Naive B cell (primary cell): ENCODE measurements at places on chromosomes 2 and 18. TPM values are rescaled to one million over a fixed set of nuclear protein-coding genes. Genes with fewer than 3 reads are reported as not detected.

DYSF gene
- 0.09 TPM for polyA plus RNA-seq

CRYGC gene
- polyA plus RNA-seq = not detected

AQP12B gene
- polyA plus RNA-seq = not detected

CMPK2 gene
- 1.9 TPM for polyA plus RNA-seq

ECEL1 gene
- not detected for polyA plus RNA-seq

CFAP221 gene
- polyA plus RNA-seq = not detected

CYRIA gene
- polyA plus RNA-seq = 18.5 TPM

GALNT5 gene
- polyA plus RNA-seq = not detected

DNA sequence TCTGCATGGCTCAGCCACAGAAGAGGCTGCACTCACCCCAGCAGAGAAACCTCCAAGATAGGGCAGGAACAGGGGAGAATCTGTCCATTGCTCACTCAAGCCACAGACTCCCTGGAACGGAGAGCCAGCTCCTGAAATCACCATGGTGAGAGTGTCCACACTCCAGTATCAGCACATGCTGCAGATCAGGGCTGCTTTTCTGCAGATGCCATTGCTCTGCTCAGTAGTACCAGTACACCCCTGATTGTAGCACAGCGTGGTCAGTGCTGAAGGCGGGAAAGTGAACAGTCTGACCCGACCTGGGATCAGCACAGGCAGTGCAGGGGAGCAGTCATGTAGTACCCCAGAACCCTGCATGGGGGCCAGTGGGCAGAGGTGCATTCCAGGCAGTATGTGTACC lies 73.9 kb downstream of the GYPC start:
- no peak overlapping the region for H3K4me3 ChIP-seq
- H3K27me3 ChIP-seq = no peaks in the 10 kb centered on the region
- H3K36me3 ChIP-seq = peaks cover 6% of the 10 kb centered on the region
- DNase-seq = no peak
- H3K27ac ChIP-seq = no peak overlapping the region

GRCh38 chr18:54880395-54881105 lies 52.3 kb downstream of the RAB27B start:
- H3K4me1 ChIP-seq = no peaks in the 10 kb centered on the region
- H3K27ac ChIP-seq = no peak overlapping the region
- DNase-seq = no peak
- no peaks in the 10 kb centered on the region for H3K36me3 ChIP-seq

DNA sequence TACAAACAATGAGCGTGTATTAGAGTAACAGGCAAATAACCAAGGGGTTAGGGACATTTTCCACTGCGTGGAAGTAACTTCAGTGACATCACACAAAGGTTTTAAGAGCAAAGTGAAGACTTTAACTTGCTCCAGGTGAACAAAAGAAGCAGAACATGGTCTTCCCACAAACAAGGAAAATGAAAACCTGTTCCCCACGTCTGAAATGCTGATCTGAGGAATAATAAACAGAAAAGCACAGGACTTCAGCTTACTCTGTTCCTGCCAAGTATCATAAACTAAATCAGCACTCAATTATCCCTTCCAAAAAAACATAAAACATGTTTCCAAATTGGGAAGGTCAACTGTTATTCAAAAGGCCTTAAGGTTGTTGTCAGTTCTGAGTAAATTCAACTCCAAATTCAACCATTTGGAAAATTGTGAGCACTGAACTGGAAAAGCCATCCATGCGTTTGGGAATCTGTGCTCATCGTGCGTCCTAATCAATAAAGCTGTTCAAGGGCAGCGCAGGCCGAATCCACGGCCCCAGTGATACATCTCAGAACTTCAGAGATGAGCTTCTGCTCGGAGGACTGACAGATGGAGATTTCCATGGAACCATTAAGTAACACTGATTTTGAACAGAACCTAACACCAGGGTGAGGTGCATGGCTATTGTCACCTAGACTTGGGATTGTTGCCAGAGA lies 7.7 kb upstream of the SNTG2 start:
- H3K4me3 ChIP-seq = no peak overlapping the region
- H3K36me3 ChIP-seq = peaks cover 6% of the 10 kb centered on the region
- H3K27me3 ChIP-seq = peaks cover 9% of the 10 kb centered on the region
- no peak for DNase-seq
- H3K4me1 ChIP-seq = peaks cover 10% of the 10 kb centered on the region

DNA sequence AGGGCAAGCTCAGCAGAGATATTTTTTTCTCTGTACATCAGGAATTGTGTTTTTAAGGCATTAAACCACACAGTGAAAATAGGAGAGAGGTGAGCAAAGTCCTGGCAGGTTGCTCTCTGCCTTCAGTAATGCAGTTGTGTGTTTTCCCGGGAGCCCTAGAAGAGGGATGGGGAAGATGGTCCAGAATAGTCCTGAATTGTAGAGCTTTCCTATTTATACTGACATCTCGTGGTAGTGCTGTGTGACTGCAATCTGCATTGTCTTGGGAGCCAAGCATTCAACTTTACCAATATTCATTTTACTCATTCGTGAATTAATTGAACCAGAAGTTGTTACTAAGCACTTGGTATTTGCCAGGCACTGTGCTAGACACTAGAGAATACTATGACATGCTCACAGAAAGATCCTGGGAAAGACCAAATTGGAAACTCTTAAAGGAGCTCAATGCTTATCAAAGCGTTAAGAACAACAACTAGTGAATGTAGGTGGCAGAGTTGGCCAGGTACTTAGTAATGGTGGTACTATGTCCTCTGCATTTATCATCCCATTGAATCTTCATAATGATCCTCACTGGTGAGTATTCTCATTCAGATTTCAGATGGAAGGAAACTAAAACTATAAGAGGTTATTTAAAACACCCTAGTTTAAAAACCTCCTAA lies 214.6 kb downstream of the TRIB2 start:
- no peak for DNase-seq
- peaks cover 5% of the 10 kb centered on the region for H3K27me3 ChIP-seq
- no peak overlapping the region for H3K4me3 ChIP-seq
- H3K27ac ChIP-seq = no peak overlapping the region
- H3K36me3 ChIP-seq = no peaks in the 10 kb centered on the region

GRCh38 chr18:37520508-37520907 lies 45.1 kb downstream of the CELF4 start:
- DNase-seq = no peak
- H3K36me3 ChIP-seq = no peaks in the 10 kb centered on the region
- H3K4me3 ChIP-seq = no peak overlapping the region
- peaks cover 4% of the 10 kb centered on the region for H3K4me1 ChIP-seq
- H3K27me3 ChIP-seq = peaks cover 37% of the 10 kb centered on the region

DNA sequence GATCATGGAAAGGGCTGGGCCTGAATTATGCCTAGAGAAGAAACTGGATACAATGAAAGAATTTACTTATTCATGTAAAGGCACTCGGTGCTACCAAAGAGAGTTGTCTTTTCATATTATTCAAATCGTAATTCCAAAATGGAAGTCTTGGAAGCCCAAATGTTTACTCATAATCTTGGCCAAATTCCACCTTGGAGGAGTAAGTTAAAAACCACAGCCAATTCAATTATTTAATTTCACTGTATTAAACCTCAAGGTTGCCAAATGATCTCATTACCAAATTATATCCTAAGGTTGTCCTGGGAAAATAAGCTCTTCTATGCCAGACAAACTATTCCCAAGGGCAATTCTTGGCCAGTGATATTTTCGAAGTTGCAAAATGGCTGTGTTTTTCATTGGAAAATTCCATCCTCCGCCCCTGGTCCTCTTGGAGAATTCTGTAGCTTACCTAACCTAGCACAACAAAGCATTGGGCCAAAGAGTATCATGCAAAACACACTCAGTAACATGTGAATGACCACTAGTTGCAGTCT lies 11.1 kb upstream of the VPS4B start:
- H3K27me3 ChIP-seq = peaks cover 27% of the 10 kb centered on the region
- no peaks in the 10 kb centered on the region for H3K4me1 ChIP-seq
- no peak overlapping the region for H3K27ac ChIP-seq
- H3K4me3 ChIP-seq = no peak overlapping the region
- no peak for DNase-seq
- no peaks in the 10 kb centered on the region for H3K36me3 ChIP-seq

DNA sequence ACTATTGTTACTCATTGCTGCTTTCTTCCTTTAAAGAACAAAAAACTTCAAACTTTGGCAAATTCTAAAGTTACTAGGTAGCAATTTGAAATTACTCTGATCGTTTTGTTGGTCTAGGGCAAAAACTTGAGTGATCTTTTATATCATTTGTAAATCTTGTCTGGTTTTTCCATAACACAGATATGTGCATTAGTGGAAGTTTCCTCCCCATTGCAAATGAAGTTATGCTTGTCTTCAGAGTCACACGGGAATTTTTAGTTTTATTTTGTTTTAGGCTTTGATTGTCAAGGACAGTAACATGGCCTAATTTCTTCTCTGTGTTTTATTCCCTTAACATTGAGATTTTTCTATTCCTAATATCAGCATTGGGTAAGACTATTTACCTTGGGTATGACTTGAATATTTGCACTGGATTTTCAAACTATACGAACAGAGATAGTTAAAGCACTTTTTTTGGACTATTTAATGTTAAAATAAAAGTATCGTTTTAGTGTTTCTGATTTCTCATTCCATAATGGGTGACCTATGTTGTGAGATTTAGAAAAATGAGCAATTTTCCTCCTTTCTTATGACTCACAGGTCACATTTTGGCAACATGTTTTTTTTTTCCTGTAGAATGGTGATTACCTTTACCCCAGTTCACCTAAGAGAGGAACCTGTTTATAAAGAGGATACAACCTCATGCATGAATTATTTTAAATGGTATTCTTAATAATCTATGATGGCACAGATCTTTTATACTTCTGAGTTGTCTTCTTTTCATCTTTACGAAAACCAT lies 65.0 kb downstream of the BABAM2 start:
- peaks cover 41% of the 10 kb centered on the region for H3K4me1 ChIP-seq
- H3K27ac ChIP-seq = peak overlapping the region; percentile 19
- no peak overlapping the region for H3K4me3 ChIP-seq
- no peak for DNase-seq
- no peaks in the 10 kb centered on the region for H3K36me3 ChIP-seq
- H3K27me3 ChIP-seq = no peaks in the 10 kb centered on the region

DNA sequence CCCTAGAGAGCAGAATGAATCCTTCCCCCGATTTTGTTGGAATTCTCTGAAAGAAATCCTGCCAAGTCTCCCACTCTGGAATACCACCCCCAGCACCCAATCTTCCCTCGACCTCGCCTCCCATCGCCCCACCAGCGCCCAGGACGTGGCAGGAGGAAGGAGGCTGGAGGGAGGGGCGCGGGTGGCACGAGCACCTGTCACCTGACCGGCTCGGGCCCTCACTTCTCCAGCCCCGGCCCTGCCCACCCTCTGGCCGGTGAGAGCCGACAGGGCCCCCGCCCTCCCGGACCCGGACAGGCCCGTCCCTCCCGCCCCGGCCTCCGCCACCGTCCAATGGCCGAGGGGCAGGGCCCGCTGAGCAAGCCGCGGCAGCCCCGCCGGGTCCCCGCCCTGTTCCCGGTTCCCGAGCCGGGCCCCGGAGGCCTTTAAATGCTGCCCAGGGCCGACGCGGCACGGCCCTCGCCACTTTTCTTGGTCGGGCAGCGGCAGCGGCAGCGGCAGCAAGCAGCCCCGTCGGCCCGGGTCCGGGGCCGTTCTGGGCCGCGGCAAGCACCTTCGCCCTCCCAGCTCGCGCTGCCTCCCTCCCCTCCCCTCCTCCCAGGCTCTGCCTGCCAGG lies at the start of gene LGALSL:
LGALSL (plus strand) TSS at position 393 of the 616 bp plus-strand sequence. CDS start 384 bp downstream, outside the sequence.
- H3K36me3 ChIP-seq = no peaks in the 10 kb centered on the region
- peak within 1 kb of the TSS; percentile 85 for H3K27ac ChIP-seq
- H3K4me3 ChIP-seq = peak within 1 kb of the TSS; percentile 93
- H3K27me3 ChIP-seq = no peaks in the 10 kb centered on the region

- no peaks in the 10 kb centered on the region for H3K27me3 ChIP-seq
- DNase-seq = no peak
- peaks cover 38% of the 10 kb centered on the region for H3K4me1 ChIP-seq
- H3K36me3 ChIP-seq = peaks cover 15% of the 10 kb centered on the region
- H3K4me3 ChIP-seq = no peak overlapping the region
These were observed 3.2 kb downstream of the SNX17 start for GRCh38 chr2:27373567-27373966.

DNA sequence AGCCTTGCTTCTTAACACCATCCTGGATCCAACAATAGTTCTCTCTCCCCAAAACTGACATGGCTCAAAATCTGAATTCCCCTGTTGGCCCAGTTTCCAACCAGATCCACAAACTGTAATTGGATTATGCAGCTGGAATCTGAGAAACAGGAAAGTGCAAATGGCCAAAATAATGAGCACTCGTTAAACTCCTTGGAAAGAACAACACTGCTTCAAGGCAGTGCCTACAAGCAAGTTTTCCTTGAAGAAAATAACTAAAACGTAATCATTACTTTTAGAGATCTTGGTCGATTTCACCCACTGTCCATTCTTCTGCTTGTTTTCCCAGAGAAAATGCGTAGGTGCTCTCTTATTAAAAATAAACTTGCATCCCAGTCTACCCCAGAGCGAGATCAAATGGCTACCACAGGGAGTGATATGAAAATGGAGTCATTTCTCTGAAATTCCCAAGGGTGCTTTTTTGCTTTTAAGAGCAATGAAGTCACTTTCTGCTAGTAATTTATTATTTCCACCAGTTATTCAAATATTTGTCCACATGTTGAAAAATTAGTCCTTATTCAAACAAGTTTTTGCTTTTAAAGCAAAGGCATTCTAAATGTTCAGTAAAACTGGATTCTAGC lies 264.2 kb downstream of the C1D start:
- no peak overlapping the region for H3K27ac ChIP-seq
- DNase-seq = no peak
- no peak overlapping the region for H3K4me3 ChIP-seq
- H3K4me1 ChIP-seq = no peaks in the 10 kb centered on the region

DNA sequence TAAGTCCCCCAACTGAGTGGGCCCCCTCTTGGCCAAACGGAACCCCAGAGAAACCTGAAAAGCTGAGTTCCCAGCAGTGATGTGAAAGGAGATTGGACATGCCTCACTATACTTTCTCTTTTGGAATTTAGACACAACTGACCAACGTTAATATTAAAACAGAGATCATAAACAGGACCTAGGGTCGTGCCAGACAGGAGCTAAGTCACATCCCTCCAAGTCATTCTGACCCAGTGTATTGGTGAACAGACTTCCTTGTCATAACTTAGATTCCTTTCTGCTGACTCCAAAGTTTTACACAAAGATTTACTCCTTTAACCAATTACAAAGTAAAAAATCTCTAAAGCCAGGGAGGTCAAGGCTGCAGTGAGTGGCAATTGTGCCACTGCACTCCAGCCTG lies 46.9 kb downstream of the UXS1 start:
- H3K4me3 ChIP-seq = peak overlapping the region; percentile 21
- H3K27me3 ChIP-seq = no peaks in the 10 kb centered on the region
- H3K27ac ChIP-seq = no peak overlapping the region
- no peak for DNase-seq
- H3K36me3 ChIP-seq = peaks cover 45% of the 10 kb centered on the region

DNA sequence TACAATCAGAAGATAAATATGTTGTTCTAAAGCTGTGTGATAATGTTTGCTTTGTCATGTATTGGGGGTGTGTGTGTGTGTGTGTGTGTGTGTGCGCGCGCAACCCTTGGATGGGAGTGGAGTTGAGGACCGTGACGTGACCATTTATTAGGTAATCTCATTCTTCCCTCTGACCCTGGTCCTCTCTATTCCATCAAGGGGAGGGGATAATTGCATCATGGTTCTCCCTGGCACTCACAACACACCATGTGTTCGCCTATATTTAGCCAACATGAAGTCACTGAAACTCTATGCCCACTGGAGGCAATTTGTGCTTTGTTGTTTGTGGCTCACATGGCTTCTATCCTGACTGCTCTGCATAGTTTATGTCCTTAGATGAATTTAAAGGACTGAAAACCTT lies 79.8 kb upstream of the LRPPRC start:
- H3K27me3 ChIP-seq = no peaks in the 10 kb centered on the region
- H3K27ac ChIP-seq = no peak overlapping the region
- no peak for DNase-seq
- no peaks in the 10 kb centered on the region for H3K36me3 ChIP-seq
- no peaks in the 10 kb centered on the region for H3K4me1 ChIP-seq
- H3K4me3 ChIP-seq = no peak overlapping the region
